ENCODE measurements at places on chromosomes 6 and 20. TPM values are rescaled to one million over a fixed set of nuclear protein-coding genes. Genes with fewer than 3 reads are reported as not detected.

LPIN3 gene
- total RNA-seq: 1.4 TPM

MYLK4 gene
- 1.2 TPM for total RNA-seq

ETV7 gene
- not detected for total RNA-seq

PI16 gene
- 1.2 TPM for total RNA-seq

FRK gene
- 0.92 TPM for total RNA-seq

NKX2-2 gene
- 3.5 TPM for total RNA-seq

ZNF311 gene
- total RNA-seq: 5.8 TPM

ENPP5 gene
- 13.6 TPM for total RNA-seq

RPL10A gene
- 977 TPM for total RNA-seq

KIAA0408 gene
- total RNA-seq: 105 TPM

COL9A3 gene
- total RNA-seq: 7.8 TPM

SGK1 gene
- 57.9 TPM for total RNA-seq

ZSCAN12 gene
- 12.9 TPM for total RNA-seq

DEFB132 gene
- not detected for total RNA-seq

OPN5 gene
- not detected for total RNA-seq

LY6G6C gene
- not detected for total RNA-seq

SNAP25 gene
- total RNA-seq: 162 TPM

SLC44A4 gene
- not detected for total RNA-seq

AGPAT1 gene
- total RNA-seq: 28.1 TPM

SEMG1 gene
- not detected for total RNA-seq

CLDN20 gene
- not detected for total RNA-seq

SLC24A3 gene
- 50.5 TPM for total RNA-seq

IBTK gene
- 80.0 TPM for total RNA-seq

NCOA3 gene
- 40.8 TPM for total RNA-seq

MEP1A gene
- total RNA-seq: not detected

XKR7 gene
- total RNA-seq: 10.1 TPM

NKAPL gene
- 4.6 TPM for total RNA-seq

RGS17 gene
- 81.2 TPM for total RNA-seq

CPNE5 gene
- total RNA-seq: 36.0 TPM

EIF6 gene
- total RNA-seq: 56.1 TPM

TRERF1 gene
- total RNA-seq: 4.8 TPM

TINAG gene
- not detected for total RNA-seq
